ENCODE measurements at places on chromosomes 2 and 18.

DNA sequence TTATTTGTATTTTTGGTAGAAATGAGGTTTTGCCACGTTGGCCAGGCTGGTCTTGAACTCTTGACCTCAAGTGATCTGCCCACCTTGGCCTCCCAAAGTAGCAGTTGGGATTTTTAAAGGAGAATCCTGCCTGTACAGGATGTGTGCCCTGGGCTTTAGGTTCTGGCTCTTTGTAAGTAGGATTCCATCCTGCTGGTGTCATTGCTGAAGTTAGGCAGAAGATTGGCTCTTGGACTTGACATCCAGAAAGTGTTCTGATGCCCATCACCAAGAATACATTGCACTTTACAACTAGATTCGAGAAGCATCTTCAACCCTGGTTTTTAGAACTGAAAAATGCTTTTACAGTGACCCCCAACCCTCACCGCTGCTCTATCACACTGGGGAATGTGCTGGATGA lies 4.4 kb upstream of the TWIST2 start:
- DNase-seq, result no peak

GRCh38 chr2:134086594-134087219 lies 167.2 kb upstream of the MGAT5 start:
- DNase-seq, result no peak

DNA sequence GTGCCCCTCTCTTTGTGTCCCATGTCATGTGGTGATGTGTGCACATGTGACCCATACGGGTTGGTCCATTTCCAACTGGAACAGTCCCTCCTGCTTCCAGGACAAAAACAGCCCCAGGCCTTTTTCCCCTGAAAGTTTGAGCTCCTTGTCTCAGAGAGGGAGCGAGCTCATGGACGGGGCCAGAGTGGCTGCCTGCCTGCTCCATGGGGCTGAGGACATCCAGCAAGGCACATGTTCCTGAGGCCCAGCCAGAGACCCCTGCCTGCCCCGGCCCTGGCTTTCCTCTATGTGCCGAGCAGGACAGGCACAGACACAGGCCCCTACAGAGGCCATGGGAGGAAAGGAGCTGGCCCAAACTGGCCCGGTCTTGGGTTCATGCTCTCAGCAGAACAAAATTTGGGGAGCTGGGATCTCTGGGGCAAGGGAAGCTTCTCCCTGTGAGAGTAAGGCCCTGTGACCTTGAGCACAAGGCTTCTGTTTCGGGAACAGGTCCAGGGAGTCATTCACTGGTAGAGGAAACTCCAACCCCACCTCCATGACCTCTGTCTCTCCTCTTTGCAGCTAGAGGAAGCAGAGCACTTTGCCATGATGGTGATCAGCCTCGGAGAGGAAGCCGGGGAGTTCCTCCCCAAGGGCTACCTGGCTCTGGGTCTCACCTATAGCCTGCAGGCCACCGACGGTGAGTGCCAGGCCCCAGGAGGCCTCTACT lies 105.8 kb upstream of the MCFD2 start:
- DNase-seq, result no peak

- DNase-seq, result no peak
These were observed 60.4 kb upstream of the SIX2 start for GRCh38 chr2:45069684-45070083.

DNA sequence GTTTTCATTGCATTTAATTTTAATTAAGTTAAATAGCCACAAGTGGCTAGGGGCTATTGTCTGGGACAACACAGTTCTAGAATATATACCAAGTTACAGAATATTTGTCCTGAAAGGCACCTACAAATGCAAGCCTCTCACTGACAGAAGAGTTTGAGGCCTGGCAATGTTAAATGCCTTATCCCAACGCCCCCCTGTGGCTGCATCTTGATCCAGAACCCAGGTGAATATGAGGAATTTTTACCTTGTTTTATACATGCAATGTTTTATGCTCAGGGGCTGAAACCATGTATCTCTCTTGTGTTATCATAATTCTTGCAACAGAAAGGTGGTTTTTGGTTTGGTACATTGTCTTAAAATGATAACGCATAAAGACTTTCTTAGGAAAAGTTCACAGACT lies 71.8 kb upstream of the SEC11C start:
- peak; percentile 55 for DNase-seq

All from NCI-H524 (cell line).